SJSA1 (cell line): ENCODE measurements at places on chromosomes 1 and 21.

- no peak for DNase-seq
Observed at GRCh38 chr21:41626021-41626420, 118.1 kb upstream of the TMPRSS2 start.

- DNase-seq, result no peak
Observed at GRCh38 chr1:181028615-181029014, 5.2 kb upstream of the MR1 start.

DNA sequence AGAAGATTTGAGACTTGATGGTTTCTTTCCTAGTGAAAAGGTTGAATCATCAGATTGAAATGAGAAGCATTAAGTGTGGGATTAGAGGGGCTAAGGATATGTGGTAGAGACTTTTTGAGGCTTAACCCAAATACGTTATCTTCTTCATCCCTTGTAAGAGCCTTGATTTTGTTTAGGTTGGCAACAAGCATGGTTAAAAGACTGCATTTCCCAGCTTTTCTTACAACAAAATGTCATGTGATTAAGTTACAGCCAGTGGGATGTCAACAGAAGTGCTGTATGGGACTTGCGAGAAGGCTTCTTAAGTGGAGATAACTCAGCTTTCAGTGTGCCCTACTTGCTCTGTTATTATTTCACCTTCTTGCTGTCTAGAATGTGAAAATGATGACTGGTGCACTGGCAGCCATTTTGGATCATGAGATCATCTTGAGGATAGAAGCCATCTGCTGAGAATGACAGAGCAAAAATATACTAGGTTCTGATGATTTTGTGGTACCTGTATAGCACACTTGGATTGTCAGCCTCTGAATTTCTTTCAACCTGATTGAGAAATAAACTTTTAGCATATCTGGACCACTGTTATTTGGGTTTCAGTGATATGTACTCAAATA, 41.3 kb upstream of the GNG12 start:
- peak; percentile 33 for DNase-seq

- DNase-seq, result no peak
Observed at GRCh38 chr1:198238121-198238520, 81.3 kb downstream of the NEK7 start.

DNA sequence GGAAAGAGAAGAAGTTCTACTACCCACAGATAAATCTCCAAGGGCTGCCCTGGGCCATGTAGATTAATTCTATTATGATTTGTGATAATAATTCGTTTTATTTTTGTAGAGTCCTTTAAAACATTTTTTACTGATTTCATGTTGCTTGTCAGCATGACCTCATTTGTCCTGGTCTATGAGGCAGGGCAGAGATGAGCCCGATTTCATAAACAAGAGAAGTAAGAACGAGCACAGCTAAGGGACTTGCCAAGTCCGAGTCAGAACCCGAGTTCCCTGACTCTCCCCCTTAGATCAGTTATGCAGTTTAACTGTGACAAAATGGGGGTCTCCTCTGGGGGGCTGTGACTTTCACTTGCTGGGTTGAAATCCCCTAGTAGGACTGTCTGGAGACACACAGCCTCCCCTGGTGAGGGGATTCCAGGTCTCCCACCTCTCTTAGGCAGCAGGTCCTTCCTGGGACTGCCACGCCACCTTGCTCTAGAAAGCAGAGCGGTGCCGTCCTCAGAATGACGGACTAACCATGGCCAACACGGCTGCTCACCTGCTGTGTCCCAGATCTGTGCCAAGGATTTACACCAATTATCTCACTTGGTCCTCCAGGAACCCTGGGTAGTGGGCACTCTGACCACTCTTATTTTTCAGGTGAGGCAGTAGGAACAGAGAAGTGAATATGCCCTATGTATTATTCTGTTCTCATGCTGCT, 31.0 kb upstream of the SOX13 start:
- DNase-seq, result no peak

GRCh38 chr1:170215072-170215885, 69.5 kb downstream of the NTMT2 start:
- DNase-seq, result no peak

DNA sequence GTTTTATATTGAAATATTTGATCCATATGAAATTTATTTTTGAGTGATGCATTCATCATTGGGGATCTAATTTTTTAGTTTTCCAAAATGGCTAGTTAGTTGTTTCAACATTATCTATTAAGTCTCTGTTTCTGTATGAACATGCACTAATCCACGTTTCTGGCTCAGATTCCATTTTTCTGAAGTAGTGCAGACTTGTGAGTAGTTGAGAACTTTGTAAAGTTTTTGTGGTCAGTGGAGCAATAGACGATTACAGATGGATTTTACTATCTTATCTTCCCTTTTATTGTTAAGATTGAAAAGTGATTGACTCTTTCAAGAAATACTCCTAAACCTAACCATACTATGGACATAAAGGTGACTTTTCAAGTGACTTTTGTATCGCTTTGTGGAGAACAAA, 16.7 kb downstream of the SOAT1 start:
- no peak for DNase-seq
